RCC 7860 (cell line): ENCODE measurements at places on chromosomes 1 and 21.

DNA sequence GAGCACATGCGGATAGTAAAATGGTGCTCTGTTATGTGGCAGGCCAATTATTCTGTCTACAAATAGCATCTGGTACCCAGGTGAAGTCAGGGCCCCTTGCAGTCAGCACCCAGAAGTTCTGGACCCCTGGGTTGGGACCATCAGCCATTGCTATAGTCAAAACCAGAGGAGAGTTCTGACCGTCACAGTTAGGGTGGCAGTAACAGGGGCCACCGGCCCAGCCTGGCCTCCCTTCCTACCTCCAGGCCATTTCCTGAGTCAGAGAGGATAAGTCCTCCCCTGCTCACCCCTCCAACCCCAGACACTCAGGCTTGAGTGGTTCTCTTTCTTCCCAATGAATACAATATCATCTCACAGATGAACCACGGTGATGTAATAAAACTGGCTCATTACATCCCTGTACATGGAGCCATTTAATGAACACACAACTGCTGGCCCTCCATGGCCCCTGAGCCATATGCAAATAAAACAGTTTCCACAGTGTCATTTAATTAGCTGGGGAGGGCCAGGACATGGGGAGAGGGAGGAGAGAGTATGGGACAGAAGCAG is 673.6 kb downstream of the MATN1 start:
- DNase-seq = no peak

- DNase-seq = no peak
Measured at GRCh38 chr1:183739741-183740271, 65.1 kb upstream of the RGL1 start.

DNA sequence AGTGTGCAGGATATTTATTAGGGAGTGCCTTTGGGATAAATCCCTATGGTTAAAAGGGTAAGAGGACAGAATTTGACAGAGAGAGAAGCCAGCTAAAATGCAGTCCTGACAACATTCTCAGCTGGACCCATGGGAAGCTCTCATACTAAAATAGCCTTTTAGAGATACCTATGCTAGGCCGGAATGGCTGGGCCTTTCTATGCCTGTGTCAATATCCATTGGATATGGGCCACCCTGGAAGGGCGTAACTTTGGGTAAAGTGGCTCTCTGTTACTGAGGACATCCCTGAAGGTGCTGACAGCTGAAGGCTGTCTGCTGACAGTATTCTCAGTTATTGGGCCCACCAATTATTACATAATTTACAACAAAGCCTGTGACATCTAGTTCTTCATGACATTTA is 613.0 kb upstream of the B3GALT2 start:
- no peak for DNase-seq

GRCh38 chr21:41010101-41010435 is 157.9 kb upstream of the BACE2 start:
- no peak for DNase-seq

- DNase-seq = no peak
Measured at GRCh38 chr1:231986631-231987336, 360.2 kb downstream of the DISC1 start.

DNA sequence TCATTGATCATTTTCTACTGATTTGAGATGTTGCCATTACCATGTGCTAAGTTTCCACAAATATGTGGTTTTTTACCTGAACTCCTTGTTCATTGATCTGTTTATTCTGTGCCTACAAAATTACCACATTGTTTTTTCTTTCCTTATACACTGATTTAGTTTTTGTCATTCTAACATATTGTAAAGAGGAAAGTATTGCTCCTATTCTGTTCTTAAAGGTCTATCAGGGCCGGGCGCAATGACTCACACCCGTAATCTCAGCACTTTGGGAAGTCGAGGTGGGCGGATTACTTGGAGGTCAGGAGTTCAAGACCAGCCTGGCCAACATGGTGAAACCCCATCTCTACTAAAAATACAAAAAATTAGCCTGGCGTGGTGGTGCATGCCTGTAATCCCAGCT is 75.1 kb downstream of the CAMTA1 start:
- DNase-seq = peak; percentile 53

DNA sequence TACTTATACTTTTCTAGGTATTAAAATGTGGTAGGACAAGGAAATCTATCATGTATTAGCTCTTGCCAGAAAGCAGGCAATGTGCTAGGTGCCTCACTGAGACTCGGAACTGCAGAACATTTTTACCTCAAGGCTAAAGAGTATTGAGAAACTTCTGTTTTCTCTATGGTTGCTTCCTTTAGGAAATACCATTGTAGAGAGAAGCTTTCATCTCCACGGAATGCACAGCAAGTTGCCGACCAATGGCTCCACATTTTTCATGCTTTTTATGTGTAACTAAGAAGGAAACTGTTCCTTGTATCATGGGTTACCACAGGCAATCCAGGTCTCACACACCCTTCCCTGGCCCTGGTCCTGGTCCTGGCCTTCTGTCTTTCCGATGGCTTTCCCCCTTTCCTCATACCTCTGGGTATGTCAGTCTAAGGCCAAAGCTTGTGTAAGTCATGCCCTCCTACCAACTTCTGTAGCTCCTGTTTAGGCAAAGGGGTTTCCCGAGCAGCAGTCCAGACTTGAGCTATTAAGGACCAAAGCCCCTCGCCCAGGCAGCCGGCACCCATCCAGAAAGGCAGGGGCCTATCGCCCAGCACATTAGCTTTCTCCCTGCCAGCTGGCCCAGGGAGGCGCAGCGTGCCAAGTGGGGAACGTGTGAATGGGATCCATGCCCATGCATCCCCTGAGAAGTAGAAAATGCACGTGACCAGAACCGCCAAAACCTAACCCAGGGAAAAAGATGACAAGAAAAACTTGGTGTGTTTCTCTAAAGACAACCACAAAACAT is 225.0 kb downstream of the PBX1 start:
- no peak for DNase-seq
